MM.1S (cell line): ENCODE measurements at places on chromosomes 2 and 18.

- DNase-seq, result no peak
These were observed 23.6 kb upstream of the LTBP1 start for GRCh38 chr2:32923109-32923508.

DNA sequence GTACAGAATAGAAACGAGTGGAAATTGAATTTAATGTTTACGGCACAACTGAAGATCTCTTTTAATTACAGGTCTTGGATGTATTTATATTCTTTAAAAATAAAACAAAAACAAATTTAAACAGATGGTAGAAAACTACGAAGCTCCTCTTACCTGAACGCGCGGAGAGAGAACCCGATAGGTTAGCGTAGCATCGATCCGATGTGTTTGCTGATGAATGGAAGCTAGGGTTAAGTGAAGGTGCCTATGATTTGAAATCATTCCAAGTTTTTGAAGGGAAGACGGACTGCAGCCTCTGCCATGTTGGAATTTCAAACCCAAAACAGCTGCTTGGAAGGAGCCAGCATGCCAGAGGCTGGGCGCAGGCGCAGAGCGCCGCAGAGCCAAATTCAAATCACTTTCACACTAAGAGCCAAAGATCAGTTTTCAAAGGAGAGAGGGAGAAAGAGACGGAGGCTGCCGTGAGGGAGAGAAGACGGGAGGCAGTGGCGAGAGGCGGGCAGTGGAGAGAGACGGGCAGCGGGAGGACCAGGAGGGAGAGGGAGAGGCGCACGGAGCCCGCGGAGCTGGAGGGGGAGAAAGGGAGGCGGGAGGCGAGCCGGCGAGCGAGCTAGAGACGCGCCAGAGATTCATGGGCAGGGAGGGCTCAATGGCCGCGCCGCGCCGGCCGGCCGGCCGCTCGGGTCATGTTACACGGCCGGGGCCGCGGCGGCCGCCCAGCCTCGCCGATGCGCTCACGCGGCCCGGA lies at the start of gene FIGN:
FIGN (minus strand) TSS at position 324 of the 748 bp plus-strand sequence. CDS start 1,081 bp downstream, outside the sequence.
- DNase-seq, result peak; percentile 59

DNA sequence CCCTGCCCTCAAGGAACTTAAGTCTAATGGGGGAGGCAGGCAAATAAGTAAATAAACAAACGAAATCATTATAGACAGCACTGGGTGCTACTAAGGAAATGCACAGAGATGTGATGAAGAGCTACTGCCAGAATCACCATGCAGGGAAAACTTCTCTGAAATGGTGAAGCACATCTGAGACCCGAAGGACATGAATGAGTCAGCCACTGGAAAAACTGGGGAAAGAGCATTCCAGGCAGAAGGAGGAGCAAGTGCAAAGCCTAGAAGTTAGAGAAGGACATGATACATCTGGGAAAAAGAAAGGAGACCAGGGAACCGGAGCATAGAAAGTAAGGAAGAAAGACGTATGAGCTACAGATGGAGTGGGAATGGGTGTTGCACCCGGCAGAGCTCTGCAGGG lies 56.8 kb downstream of the TGFA start:
- no peak for DNase-seq

- no peak for DNase-seq
These were observed 41.4 kb downstream of the AOX1 start for GRCh38 chr2:200627110-200627770.

GRCh38 chr2:8552293-8552801 lies 129.5 kb upstream of the ID2 start:
- DNase-seq, result no peak

DNA sequence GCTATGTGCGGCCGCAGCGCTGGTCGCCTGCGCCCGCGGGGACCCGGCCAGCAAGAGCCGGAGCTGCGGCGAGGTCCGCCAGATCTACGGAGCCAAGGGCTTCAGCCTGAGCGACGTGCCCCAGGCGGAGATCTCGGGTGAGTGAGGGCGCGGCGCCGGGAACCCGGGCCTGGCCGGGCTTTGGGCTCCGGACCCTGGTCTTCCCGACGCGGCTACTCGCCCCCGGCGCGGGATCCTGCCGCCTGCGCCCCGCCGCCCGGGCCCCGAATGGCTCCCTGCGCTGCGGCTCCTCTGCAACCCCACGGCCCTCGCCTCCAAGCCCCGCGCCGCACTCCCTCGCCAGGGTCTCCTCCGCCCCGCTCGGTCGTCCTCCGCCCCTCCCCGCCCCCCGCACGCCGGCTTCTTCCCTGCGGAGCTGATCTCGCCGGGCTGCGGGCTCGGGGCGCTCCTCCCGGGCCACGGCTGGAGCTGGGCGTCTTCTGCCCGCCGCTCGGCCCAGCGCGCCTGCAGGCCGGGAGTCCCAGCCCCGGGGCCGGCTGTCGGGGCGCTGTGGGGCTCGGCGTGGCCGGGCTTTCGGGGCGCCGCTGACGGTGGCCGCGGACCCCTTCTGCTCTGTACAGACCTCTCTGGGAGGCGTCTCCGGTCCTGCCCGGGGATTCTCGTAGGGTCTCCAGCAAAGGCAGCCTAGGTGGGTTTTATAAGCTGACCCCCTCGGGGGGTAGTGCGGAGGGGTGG lies 652 bp downstream of the GPC1 start:
- DNase-seq, result no peak

DNA sequence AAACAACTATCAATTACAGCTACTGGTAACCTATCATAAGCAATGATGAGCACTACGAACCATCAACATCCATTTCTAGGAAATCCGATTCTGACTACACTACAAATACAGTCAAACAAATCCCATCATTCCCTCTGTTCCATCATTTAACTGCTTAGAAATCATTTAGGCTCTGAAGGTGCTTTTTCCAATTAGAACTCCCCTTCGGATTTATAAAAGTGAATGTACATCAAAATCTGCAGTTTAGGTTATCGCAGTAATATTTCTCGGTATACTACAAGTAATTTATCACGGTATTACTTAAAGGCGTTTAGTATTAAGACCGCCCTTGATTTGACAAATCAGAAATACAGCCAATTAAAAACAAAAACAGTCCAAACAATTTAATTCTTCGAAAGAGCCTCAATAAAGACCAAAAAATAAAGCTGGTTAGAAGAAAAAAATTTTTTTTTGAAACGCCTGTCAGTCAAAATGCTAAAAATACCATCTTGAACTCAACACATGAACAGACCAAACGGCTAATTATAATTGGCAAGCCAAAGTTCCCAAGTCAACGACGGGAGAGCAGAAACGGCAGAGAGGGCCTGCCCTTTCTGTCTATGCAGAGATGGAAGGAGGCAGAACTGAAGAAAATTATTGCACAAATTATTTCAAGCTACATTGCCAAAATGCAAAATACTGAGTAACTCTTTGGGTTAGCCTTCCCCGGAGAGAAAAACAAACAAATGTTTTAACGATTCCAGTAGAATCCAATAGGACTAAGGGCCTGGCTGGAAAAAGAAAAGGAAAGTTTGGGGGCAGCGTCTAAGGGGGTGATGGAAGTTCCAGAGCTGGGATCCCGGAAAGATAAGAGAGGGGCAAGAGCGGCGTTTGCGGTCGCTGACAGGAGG lies 1.2 kb downstream of the VPS54 start:
- peak; percentile 24 for DNase-seq

DNA sequence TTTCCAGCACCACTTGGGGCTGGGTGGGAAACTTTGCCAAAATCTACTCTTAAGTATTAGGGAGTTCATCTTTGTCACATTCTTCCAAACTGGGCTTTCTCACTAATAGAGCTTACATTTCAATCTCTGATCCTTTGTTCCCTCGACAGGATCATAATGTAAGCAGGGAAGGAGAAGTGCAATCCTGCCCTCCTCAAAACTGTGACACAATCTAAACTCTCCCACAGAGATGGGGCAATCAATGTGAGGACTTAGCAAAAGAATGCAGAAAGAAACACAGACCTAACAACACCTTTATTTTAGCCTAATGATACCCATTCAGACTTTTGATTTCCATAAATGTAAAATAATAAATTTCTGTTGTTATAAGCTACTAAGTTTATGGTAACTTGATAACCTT lies 40.8 kb downstream of the DSEL start:
- no peak for DNase-seq

DNA sequence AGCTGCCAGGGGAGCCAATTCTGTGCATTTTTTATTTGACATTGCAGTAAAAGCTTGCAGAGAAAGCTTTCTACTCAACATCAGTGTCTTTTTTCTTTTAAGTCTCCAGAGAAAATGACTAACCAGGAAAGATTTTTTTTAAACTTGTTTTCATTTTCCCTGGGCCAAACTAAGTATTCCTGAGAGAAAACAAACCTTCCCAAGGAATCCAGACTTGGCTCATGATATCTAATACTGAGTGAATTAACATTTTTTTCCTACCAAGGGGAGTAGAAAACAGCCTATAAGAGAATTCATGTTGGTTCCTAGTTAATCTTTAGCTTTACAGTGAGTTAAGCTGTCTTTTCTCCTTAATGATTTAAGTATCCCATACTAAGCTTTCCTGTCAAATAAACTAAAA lies 46.7 kb downstream of the DAPL1 start:
- DNase-seq, result no peak

- DNase-seq, result no peak
These were observed 367.8 kb upstream of the HS6ST1 start for GRCh38 chr2:128686497-128686859.

DNA sequence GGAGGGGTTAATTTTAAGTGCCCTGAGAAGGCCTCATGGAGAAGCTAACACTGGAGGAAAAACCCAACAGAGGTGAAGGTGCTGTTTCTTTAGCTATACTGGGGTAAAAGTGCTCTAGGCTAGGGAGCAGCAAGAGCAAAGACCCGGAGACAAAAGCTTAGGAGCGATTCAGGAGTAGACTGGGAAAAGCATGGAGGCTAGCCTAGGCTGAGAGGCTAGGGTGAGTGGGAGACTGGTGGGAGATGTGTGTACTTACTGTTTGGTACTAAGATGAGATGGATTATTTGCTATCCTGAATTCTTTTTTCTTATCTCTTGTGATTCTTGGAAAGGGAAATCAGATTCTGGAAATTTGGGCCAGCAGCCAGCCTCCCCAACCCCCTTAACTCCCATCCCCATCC lies 2.0 kb downstream of the GIGYF2 start:
- no peak for DNase-seq
